Upper lobe of right lung (tissue), 1 donor: ENCODE measurements at places on chromosomes 6 and 20. TPM values are rescaled to one million over a fixed set of nuclear protein-coding genes. Genes with fewer than 3 reads are reported as not detected.

CST4 gene
- total RNA-seq, result not detected

TMC2 gene
- total RNA-seq, result 0.43 TPM

TNFRSF6B gene
- 14.4 TPM for total RNA-seq

REPS1 gene
- total RNA-seq, result 35.4 TPM

DNA sequence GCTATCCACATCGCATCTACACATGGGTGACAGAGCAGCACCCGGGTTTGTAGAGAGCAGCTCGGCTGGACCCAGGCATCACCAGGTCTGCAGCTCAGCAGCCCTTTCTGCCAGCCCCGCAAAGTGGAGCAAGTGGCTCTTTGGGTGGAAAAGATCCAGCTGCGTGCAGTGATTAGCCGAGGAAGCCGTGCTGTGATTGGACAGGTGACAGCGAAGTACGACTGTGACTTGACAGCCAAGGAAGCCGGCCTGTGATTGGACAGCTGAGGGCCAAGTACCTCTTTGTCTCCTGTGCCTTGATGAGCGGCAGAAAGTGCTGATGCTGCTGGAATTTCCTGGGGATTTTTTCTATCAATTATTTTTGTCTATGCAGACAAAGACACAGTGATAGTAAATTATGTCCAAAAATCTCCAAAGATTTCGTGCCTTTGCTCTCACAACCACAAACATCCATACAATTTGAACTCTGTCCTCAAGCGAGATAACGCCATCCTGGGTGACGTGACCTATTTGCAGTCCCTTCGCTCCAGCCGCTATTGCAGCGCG lies 62.3 kb upstream of the GPR31 start:
- H3K4me3 ChIP-seq, result no peak overlapping the region
- H3K36me3 ChIP-seq, result no peaks in the 10 kb centered on the region
- no peaks in the 10 kb centered on the region for H3K27me3 ChIP-seq
- no peaks in the 10 kb centered on the region for H3K4me1 ChIP-seq
- no peak overlapping the region for H3K27ac ChIP-seq

- no peak overlapping the region for H3K4me3 ChIP-seq
- no peak overlapping the region for H3K27ac ChIP-seq
- no peaks in the 10 kb centered on the region for H3K4me1 ChIP-seq
- no peaks in the 10 kb centered on the region for H3K27me3 ChIP-seq
These were observed 380.8 kb downstream of the DOK5 start for GRCh38 chr20:54856202-54856601.

DNA sequence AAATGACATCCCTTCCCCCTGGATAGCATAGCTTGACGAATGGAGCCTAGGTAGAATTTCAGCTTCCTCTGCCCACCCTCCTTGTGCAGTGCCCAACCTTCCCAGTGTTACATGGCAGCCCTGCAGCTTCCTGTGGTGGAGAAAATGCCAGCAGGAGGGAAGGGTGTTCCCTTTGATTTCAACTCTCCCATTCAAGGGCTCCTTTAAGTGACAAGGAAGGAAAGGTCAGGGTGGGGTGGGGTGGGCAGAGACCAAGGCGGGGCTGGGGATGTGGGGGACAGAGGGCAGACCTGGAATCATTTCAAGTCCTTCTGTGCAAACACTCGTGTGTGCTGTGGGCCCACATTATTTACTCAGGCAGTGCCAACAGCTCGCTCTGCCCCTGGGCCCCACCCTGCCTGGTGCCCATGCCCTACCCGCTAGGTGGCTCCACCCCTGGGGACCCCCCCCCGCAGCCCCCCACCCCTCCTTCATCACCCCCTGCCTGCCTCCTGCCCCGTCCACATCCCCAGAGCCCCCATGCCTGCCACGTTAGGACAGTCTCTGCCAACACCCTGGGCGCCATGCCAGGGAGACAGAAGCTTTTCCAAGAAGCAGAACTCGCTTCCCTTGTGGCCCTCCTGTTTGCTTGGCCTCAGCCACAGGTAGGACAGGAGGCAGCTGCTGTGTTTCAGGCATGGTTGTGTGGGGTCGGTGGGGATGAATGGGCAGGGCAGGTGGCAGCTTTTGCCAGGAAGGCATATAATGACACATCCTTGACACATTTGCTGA lies 9.4 kb downstream of the SPDEF start:
- H3K27me3 ChIP-seq, result no peaks in the 10 kb centered on the region
- no peaks in the 10 kb centered on the region for H3K4me1 ChIP-seq
- DNase-seq, result peak; percentile 83
- H3K4me3 ChIP-seq, result no peak overlapping the region
- H3K36me3 ChIP-seq, result no peaks in the 10 kb centered on the region

DNA sequence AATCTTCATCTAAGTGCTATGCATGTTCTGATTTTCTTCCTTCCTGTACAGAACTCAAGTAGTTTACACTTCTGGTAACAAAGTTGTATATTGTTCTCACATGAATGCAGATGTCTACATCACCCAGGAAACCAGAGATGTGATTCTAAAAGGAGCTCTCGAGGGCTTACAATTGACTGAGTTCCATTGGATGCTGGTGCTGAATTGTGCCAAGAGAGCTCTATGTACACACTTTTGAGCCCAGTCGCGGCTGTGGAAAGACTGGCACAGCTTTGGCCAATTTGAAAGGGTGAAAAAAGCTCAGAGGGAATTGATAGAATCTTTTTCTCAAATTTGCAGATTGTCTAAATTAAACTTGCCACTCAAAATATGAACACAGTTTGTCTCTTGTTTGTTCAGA lies 340.7 kb downstream of the LMBRD1 start:
- H3K27me3 ChIP-seq, result no peaks in the 10 kb centered on the region
- no peaks in the 10 kb centered on the region for H3K36me3 ChIP-seq
- no peaks in the 10 kb centered on the region for H3K4me1 ChIP-seq

- no peaks in the 10 kb centered on the region for H3K36me3 ChIP-seq
- H3K4me1 ChIP-seq, result no peaks in the 10 kb centered on the region
- H3K4me3 ChIP-seq, result no peak overlapping the region
- no peak overlapping the region for H3K27ac ChIP-seq
- no peak for DNase-seq
These were observed 922.8 kb upstream of the MAP3K7 start for GRCh38 chr6:91509711-91510110.

- H3K27me3 ChIP-seq, result no peaks in the 10 kb centered on the region
- H3K4me1 ChIP-seq, result no peaks in the 10 kb centered on the region
- DNase-seq, result no peak
- no peaks in the 10 kb centered on the region for H3K36me3 ChIP-seq
- no peak overlapping the region for H3K27ac ChIP-seq
These were observed 1524.3 kb downstream of the HACE1 start for GRCh38 chr6:103335412-103335811.

- H3K4me1 ChIP-seq, result peaks cover 8% of the 10 kb centered on the region
- H3K36me3 ChIP-seq, result no peaks in the 10 kb centered on the region
- H3K27me3 ChIP-seq, result no peaks in the 10 kb centered on the region
- no peak for DNase-seq
- H3K27ac ChIP-seq, result no peak overlapping the region
These were observed 13.1 kb downstream of the C20orf203 start for GRCh38 chr20:32660661-32661060.

DNA sequence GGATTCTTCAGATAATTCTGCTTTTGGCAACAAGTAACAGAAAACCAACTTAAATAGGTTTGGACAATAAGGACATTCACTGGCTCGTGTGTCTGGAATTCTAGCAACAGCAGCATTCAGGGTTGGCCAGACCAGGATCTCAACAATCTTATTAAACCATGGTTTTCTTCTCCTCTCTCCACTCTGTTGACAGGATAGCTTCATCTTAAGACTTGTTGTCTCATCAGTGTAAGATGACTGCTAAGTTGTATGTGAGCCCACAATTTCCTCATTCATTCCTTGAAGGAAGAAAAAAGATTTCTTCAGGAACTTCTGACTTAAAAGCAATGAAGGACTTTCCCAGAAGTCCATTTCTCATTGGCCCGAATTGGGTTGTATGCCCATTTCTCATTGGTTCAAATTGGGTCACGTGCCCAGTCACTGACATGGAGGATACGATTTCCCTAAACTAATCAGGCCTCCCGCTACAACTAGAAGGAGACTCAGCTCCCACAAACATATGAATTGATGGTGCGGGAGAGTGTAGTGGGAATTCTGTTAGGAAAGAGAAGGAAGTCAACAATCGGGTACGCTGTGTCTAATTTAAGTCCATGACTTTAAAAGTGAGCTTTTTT lies 83.7 kb downstream of the SLC22A3 start:
- H3K27me3 ChIP-seq, result no peaks in the 10 kb centered on the region
- no peaks in the 10 kb centered on the region for H3K36me3 ChIP-seq
- H3K4me1 ChIP-seq, result peaks cover 15% of the 10 kb centered on the region
- no peak overlapping the region for H3K27ac ChIP-seq
- H3K4me3 ChIP-seq, result no peak overlapping the region

DNA sequence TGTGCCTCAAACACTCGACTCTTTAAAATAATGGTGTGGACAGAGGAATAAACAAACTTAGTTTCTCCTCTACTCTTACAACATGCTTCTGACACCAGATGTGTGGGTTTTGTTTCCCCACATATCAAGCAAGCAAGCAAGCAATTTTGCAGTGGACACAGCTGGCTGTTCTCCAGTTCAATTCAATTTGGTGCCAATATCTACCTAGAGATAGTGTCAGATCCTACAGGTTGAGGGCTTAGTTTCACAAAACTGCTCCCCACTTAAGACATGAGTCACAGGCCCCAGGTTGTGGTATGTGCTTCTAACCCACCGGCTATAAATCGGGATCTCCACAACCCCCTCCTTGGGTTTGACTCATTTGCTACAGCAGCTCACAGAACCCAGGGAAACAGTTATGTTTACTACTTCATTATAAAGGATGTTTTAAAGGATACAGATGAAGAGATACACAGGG lies 131.4 kb upstream of the TRAF3IP2 start:
- no peak overlapping the region for H3K27ac ChIP-seq
- no peak overlapping the region for H3K4me3 ChIP-seq
- H3K36me3 ChIP-seq, result no peaks in the 10 kb centered on the region
- no peak for DNase-seq
- H3K4me1 ChIP-seq, result peaks cover 20% of the 10 kb centered on the region

- DNase-seq, result no peak
- no peaks in the 10 kb centered on the region for H3K27me3 ChIP-seq
- H3K4me1 ChIP-seq, result no peaks in the 10 kb centered on the region
- H3K4me3 ChIP-seq, result no peak overlapping the region
- no peak overlapping the region for H3K27ac ChIP-seq
- no peaks in the 10 kb centered on the region for H3K36me3 ChIP-seq
These were observed 222.7 kb upstream of the FOXA2 start for GRCh38 chr20:22807045-22807444.

DNA sequence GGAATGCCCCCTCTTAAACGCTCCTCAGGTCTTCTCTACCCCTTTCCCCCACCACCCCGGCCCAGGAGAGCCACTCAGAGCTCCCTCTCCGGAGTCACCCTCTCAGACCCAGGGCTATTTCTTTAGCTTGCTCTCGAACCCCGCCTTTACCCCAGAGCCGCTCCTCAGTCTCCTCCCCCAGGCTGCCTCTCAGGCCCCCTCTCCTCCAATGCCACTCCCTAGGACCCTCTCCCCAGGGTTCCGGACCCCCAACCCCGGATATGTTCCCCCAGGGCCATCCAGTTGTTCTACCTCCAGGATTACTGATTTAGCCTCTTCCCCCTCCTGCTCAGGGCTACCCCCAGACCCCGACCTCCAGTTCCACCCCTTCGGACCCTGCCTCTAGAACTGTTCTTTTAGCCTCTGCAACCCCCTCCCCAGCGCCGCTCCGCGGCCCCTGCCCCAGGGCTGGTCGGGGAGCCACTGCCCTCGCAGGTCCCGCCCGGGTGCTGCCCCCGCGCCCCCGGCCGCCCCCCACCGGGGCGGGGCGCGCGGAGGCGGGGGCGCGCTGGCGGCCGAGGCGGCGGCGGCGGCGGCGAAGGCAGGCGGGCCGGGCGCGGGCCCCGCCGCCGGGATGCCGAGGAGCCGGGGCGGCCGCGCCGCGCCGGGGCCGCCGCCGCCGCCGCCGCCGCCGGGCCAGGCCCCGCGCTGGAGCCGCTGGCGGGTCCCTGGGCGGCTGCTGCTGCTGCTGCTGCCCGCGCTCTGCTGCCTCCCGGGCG lies at the start of gene MMP24:
Gene MMP24 (plus strand): TSS at position 565 of the 758 bp plus-strand sequence. CDS start 49 bp downstream, at position 614.
- H3K4me1 ChIP-seq, result no peaks in the 10 kb centered on the region
- no peaks in the 10 kb centered on the region for H3K36me3 ChIP-seq
- DNase-seq, result no peak
- no peak within 1 kb of the TSS for H3K27ac ChIP-seq
- peak within 1 kb of the TSS; percentile 6 for H3K4me3 ChIP-seq
- H3K27me3 ChIP-seq, result no peaks in the 10 kb centered on the region

GRCh38 chr20:53929974-53930650 lies 140.3 kb downstream of the BCAS1 start:
- no peak for DNase-seq
- no peak overlapping the region for H3K4me3 ChIP-seq
- no peaks in the 10 kb centered on the region for H3K27me3 ChIP-seq
- peaks cover 22% of the 10 kb centered on the region for H3K4me1 ChIP-seq
- H3K36me3 ChIP-seq, result no peaks in the 10 kb centered on the region

GRCh38 chr6:170086639-170087420 lies 204.0 kb downstream of the DLL1 start:
- no peak overlapping the region for H3K4me3 ChIP-seq
- no peaks in the 10 kb centered on the region for H3K36me3 ChIP-seq
- H3K4me1 ChIP-seq, result peaks cover 8% of the 10 kb centered on the region
- no peak overlapping the region for H3K27ac ChIP-seq
- DNase-seq, result peak; percentile 62

- H3K27me3 ChIP-seq, result no peaks in the 10 kb centered on the region
- DNase-seq, result no peak
- H3K4me1 ChIP-seq, result no peaks in the 10 kb centered on the region
- no peak overlapping the region for H3K27ac ChIP-seq
These were observed 326.3 kb downstream of the FARS2 start for GRCh38 chr6:5587648-5588047.

- DNase-seq, result no peak
- no peak overlapping the region for H3K27ac ChIP-seq
- no peak overlapping the region for H3K4me3 ChIP-seq
- no peaks in the 10 kb centered on the region for H3K36me3 ChIP-seq
These were observed 107.7 kb upstream of the ATXN1 start for GRCh38 chr6:16868968-16869367.

DNA sequence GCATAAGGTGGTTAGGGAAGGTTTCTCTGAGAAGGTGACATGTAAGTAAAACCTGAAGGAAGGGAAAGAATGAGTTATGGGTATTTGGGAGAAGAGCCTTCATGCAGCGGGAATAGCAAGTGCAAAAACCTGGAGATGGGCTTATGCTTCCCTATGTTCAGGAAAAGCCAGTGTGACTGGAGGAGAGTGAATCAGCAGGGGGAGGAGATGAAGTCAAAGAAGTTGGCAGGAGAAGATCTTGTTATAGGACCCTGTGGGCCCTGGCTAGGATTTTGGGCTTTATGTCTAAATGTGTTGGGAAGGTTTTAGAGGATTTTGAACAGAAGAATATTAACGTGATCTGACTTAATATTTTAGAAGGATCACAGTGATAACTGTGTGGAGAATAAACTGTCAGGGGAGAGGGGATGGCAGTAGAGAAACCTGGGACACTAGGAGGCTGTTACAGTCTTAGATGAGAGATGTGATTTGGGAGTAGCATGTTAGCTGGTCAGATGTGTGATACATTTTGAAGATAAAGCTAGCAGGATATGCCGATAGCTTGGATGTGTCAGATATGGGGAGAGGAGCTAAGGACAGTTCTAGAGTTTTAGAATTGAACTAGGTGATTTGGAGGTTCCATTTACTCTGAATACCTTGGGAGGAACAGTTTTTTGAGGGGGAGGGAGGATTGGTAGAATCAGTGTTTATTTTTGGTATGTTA lies 41.0 kb downstream of the PHF3 start:
- H3K4me3 ChIP-seq, result no peak overlapping the region
- H3K27ac ChIP-seq, result no peak overlapping the region
- no peaks in the 10 kb centered on the region for H3K36me3 ChIP-seq
- no peaks in the 10 kb centered on the region for H3K27me3 ChIP-seq

- DNase-seq, result no peak
- H3K27ac ChIP-seq, result peak overlapping the region; percentile 93
- peak overlapping the region; percentile 76 for H3K4me3 ChIP-seq
- H3K27me3 ChIP-seq, result no peaks in the 10 kb centered on the region
These were observed 397 bp downstream of the WDR27 start for GRCh38 chr6:169701311-169701953.
